Left renal pelvis (tissue), 4 donors: ENCODE measurements at places on chromosomes 1 and 21. TPM values are rescaled to one million over a fixed set of nuclear protein-coding genes. Genes with fewer than 3 reads are reported as not detected.

Gene PKNOX1
- 20.7 TPM for polyA plus RNA-seq

Gene IFNLR1
- 5.1 TPM for polyA plus RNA-seq

Gene ABL2
- 11.9 TPM for polyA plus RNA-seq

Gene CD160
- polyA plus RNA-seq: 1.3 TPM

Gene ANGPTL3
- 5.2 TPM for polyA plus RNA-seq

Gene RGS1
- polyA plus RNA-seq: 3.8 TPM

Gene PALMD
- 25.9 TPM for polyA plus RNA-seq

Gene MGST3
- 125 TPM for polyA plus RNA-seq

Gene OR2L5
- not detected for polyA plus RNA-seq

Gene LIN9
- polyA plus RNA-seq: 11.3 TPM

Gene GJA9
- 0.35 TPM for polyA plus RNA-seq

Gene OR2T11
- not detected for polyA plus RNA-seq

Gene TEDDM1
- polyA plus RNA-seq: 0.08 TPM

Gene CRB1
- 0.34 TPM for polyA plus RNA-seq

Gene SMG7
- polyA plus RNA-seq: 75.7 TPM

Gene ALPL
- polyA plus RNA-seq: 46.8 TPM

Gene C4BPA
- 0.33 TPM for polyA plus RNA-seq

Gene ATP1A2
- 5.7 TPM for polyA plus RNA-seq

Gene SMPDL3B
- 8.9 TPM for polyA plus RNA-seq

Gene LHX8
- polyA plus RNA-seq: not detected

Gene RCSD1
- 8.4 TPM for polyA plus RNA-seq

Gene LMOD1
- polyA plus RNA-seq: 4.6 TPM

Gene CHI3L1
- 8.1 TPM for polyA plus RNA-seq

Gene ARMH1
- polyA plus RNA-seq: 1.5 TPM

Gene CAMK2N1
- 83.3 TPM for polyA plus RNA-seq

Gene UBXN10
- polyA plus RNA-seq: 5.3 TPM

Gene LPAR3
- 1.1 TPM for polyA plus RNA-seq

Gene IL6R
- polyA plus RNA-seq: 4.6 TPM

Gene MAEL
- polyA plus RNA-seq: 2.2 TPM

Gene EPHA8
- polyA plus RNA-seq: 1.2 TPM

Gene FAM151A
- polyA plus RNA-seq: 15.3 TPM

Gene CCDC17
- polyA plus RNA-seq: 2.0 TPM

Gene TENT5C
- 3.1 TPM for polyA plus RNA-seq

Gene C8B
- polyA plus RNA-seq: 0.74 TPM

Gene ILDR2
- polyA plus RNA-seq: 15.6 TPM

Gene DUSP10
- 2.6 TPM for polyA plus RNA-seq

Gene S100A9
- 34.0 TPM for polyA plus RNA-seq

Gene SHE
- polyA plus RNA-seq: 11.2 TPM

Gene AVPR1B
- polyA plus RNA-seq: 0.48 TPM

Gene NGF
- 6.0 TPM for polyA plus RNA-seq

Gene STRIP1
- 60.3 TPM for polyA plus RNA-seq

Gene TEKT2
- 8.5 TPM for polyA plus RNA-seq

Gene CSF1
- polyA plus RNA-seq: 7.5 TPM

Gene ZNF697
- polyA plus RNA-seq: 20.1 TPM
